HT-29 (cell line): ENCODE measurements at places on chromosomes 1 and 21.

DNA sequence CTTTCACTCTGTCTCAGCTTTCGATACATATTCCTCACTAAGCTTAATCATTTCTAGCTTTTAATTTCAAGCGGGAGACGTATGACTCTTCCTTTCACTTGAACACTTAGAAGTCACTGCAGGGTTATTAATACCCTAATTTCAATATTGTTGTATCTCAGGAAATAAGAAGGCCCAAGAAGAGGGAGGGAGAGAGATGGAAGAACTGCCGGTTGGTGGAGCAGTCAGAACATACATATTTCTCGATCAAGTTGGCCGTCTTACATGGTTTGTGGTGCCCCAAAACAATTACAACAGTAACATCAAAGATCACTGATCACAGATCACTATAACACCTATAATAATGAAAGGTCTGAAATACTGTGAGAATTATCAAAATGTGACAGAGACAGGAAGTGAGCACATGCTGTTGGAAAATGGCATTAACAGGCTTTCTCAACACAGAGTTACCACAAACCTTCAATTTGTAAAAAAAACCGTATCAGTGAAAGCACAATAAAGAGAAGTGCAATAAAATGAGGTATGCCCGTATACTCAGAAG, 145.4 kb upstream of the HP1BP3 start:
- DNase-seq: no peak

GRCh38 chr1:247212012-247212411, 40.2 kb upstream of the ZNF124 start:
- DNase-seq: no peak

DNA sequence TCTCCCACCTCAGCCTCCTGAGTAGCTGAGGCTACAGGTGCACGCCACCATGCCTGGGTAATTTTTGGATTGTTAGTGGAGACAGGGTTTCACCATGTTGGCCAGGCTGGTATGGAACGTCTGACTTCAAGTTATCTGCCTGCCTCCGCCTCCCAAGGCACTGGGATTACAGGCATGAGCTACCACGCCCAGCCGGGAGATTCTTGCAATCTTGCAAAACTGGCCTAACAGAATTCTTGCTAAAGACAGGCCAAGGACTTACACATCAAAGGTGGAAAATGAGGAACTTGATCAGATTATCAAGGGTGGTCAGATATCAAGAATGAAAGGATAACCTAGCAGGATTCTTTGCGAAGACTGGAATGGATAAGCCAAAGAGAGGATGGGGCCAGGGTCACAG, 98.3 kb upstream of the TIAM1 start:
- no peak for DNase-seq

- DNase-seq: no peak
Measured at GRCh38 chr1:53127546-53127945, 14.9 kb downstream of the SLC1A7 start.

DNA sequence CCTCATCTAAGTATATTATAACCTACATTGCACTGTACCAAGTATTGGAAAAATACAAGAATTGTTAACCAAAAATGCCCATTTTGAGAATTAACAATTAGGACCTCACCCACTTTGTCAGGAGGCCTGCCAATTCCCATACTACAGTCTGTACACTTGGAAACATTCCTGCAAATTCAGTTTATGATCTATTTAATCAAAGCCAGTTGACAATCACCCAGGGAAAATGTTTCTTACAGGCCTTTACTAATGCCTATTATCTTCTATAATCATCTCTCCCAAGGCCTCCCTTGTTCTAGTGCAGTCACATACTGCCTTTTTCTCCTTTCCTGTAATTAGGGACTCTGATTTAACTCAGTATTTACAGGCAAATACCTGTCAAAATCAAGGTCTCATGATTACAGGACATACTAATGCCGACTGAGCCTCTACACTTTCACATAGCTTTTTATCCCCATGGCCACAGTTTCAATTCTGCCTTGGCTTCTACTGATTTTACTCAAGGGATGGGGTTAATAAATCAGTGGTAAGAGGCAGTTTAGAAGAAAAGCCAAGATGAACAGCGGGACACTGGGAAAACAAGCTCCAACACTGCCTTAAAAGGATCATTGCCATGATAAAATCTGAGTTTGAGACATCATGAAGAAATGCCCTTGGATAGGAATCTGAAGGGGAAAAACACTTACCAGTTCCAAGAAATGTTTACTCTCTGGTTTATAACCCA, 338.7 kb downstream of the VAV3 start:
- DNase-seq: no peak

- DNase-seq: no peak
Measured at GRCh38 chr21:32101277-32101676, 177.6 kb downstream of the MIS18A start.

DNA sequence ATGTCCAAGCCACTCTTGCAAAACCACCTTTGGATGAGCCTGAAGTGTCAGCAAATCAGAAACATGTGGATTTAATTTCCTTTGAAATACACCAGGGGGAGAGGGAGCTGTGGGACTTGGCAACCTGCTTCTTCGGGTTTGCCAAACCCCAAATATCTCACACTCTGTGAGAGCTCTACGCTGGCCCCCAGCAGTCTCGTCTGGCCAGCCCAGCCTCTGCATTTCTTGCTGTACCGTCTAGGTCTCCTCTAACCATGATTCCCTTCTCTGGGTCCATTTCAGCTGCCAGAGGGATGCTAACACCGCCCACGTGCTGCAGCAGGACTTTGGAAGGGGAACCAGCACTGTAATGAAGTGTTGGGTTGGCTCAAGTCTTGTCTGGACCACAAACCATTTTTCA, 114.6 kb downstream of the MRPS6 start:
- DNase-seq: no peak
